ENCODE measurements at places on chromosomes 13 and 19.
A peak's percentile ranks its signal among the peaks of the same experiment; 100 is the strongest.

GRCh38 chr19:54282686-54283470 is 2.0 kb upstream of the LILRB2 start:
- DNase-seq = no peak

GRCh38 chr13:95382916-95383315 is 81.7 kb upstream of the ABCC4 start:
- DNase-seq = no peak

DNA sequence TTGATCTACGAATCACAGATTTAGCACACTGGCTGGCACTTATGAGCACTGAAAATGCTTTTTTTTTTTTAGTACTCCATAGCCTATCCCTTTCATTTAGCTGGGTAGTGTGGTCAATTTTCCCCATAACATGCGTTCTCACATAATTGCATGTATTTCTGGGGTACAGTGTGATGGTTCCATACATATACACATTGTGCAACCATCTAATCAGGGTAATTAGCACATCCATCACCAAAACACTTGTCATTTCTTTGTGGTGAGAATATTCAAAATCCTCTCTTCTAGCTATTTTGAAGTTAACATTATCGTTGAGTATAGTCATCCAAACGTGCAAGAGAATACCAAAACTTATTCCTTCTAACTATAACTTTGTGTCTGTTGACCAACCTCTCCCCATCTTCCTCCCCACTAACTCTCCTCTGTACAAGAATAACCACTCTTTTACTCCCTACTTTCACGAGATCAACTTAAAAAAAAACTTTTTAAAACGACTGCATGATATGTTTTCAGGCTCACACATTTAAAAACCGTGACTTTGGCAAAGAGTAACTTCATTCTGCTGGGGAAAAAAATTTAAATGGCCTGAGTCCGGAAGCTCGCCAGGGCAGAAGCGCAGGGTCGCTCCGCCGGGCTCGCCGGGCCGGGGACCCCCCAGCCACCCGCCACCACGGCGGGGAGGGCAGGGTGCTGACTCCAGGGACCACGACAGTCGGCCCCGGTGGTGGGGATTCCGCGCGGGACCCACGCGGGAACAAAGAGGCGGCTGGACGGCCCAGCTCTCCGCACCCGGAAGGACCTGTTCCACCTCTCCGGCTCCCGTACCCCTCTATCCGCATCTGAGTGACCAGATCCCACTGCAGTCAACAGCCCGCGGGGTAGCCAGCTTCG is 868 bp upstream of the UBAC2 start:
- no peak for DNase-seq

GRCh38 chr19:49560358-49560900 is 19.9 kb downstream of the NOSIP start:
- peak; percentile 52 for DNase-seq

- DNase-seq = no peak
Observed at GRCh38 chr13:43274881-43275280, 251.5 kb downstream of the DNAJC15 start.

GRCh38 chr19:29851769-29852521 is 40.2 kb downstream of the CCNE1 start:
- no peak for DNase-seq

DNA sequence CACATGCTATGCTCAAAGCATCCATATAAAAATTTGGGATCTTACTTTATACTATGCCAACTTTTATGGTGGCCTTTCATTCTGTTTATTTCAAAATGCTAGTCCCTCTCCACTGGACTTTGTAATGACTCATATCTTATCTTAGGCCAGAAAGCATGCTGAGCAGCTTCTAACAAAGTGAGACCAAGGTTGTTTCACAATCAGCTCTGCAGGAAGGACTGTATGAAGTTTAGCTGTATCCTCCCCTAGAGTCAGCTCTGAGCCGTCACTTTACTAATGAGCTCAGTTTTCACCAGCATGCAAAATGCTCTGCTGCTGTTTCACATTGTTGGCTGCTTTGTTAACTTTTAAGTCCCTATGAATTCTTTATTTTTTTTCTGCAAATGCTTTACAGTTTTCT is 1608.8 kb downstream of the OLFM4 start:
- no peak for DNase-seq

GRCh38 chr13:98370806-98371515 is 193.9 kb upstream of the RNF113B start:
- no peak for DNase-seq

- DNase-seq = no peak
Observed at GRCh38 chr13:43145534-43146196, 122.3 kb downstream of the DNAJC15 start.

DNA sequence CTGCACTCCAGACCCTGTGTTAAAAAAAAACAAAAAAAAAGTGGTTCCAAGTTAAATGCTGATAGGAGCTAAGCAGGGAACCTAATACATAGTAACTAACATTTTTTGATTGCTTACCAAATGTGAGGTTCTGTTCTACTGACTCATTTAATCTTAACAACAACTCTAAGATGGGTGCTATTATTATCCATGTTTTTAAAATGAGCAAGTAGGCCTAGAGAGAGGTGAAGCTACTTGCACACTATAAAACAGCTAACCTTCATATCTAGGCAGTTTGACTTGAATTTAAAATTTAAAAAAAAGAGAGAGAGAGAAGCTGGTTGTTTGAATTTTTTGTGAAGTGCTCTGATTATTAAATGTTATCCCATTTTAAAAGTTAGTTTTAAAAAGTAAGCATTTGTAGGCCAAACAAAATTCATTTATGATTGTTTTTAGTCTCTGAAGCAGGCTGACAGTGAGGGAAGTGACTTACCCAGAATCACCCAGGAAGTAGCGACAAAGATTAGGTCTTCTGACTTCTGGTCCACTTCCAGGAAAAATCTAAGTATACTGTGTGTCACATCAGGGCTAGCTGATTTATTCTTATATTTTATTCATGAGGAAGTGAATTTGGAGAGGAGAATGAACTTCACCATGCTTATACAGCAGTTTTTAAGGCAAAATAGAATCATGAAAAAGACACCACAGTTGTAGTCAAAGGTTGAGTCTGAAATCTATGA is 2.4 kb downstream of the SIGLECL1 start:
- no peak for DNase-seq

DNA sequence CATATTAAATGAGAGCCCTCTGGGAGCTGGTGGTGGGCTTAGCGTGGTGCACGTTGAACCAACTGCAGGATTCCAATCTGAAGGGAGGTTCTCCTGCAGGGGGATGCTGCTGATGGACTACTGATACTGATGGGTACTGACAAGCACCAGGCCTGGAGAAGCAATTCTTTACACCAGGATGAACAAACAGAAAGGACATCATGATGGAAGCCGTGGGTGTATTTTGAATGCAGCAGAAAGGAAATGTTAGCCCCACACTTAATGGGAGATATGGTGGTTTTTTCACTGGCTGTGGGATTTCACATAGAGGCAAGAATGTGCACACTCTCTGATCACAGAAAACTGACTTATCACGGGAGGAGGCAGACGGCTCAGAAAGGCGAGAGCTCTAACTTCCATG is 299.7 kb downstream of the TEX29 start:
- no peak for DNase-seq

- no peak for DNase-seq
Observed at GRCh38 chr13:47049276-47049989, 152.6 kb upstream of the HTR2A start.

- DNase-seq = no peak
Observed at GRCh38 chr13:110706570-110707372, 855 bp upstream of the CARS2 start.

DNA sequence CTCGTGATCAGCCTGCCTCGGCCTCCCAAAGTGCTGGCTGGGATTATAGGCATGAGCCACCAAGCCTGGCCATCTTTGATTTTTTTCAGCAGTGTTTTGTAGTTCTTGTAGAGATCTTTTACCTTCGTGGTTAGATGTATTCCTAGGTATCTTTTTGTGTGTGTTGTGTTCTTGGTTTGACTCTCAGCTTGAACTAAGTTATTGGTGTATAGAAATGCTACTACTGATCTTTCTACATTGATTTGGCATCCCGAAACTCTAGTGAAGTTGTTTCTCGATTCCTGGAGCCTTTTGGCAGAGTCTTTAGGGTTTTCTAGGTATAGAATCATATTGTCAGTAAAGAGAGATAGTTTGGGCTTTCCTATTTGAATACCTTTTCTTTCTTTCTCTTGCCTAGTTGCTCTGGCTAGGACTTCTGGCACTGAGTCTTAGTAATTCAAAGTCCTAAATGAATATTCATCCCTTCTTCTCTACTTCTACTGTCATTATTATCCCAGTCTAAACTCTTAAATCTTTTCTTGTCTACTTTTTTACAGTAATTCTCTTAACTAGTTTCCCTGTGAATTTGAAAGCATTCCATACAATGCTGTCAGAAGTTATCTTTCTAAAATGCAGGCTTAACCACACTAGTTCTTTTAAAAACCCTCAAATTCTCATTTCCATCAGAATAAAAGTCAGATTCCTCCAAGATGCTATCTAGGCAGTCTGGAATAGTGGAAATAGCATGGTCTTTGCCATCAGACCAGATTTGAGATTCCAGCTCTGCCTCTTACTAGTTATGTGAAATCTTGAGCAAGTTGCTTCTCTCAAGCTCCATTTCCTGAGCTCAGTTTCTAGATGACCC is 7.0 kb downstream of the GPR18 start:
- no peak for DNase-seq

- no peak for DNase-seq
Observed at GRCh38 chr13:101139081-101139480, 277.2 kb downstream of the NALCN start.

DNA sequence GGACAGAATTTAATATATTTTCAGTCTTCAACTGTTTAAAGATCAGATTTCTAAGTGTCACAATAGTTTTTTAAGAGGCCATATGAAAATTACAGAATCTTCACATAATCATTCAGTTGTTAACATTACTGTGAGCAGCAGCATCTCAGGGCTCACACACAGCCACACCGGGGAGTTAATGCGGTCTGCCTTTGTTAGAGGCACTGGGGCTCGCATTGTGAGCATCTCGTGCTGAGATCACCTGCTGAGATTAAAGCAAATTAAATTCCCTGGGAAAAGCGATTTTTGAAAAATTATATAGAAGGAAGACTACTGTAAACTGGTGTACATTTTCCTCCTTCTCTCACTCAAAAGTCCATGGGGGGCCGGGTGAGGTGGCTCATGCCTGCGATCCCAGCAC is 16.6 kb downstream of the GPR12 start:
- no peak for DNase-seq

DNA sequence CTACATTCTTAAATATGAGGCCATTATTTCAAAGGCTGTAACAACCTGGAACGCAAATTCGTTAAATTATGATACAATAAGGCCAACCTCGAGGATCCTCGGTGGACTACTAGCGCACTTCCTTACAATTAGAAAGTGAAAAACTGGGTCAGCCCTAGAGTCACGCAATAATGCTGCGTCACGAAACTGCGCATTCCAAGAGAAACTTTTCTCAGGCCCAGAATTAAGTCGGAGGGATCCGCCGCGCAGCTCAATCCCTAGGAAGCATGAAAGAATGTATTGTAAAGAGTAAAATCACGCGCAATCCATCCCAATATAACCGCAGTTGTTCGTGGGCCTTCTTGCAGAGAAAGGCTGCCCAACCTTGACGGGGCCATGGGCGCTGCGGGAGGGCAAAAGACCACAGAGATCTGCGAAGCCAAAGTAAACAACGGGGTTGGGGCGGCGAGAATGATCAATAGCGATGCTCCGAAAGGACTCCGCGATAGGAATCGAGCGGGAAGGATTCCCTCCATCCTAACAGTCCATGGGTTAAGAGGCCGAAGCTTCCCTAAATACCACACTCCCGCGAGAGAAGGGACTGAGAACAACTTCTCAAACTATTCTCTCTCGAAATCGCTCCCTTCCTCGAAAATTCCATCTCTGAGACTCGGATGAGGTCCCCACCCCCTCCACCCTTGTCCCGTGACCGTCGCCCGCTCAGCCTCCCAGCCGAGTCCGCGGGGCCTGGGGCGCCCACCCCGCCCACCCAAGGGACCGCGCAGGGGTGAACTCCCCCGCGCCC is 564 bp downstream of the SPART start:
- peak; percentile 49 for DNase-seq

DNA sequence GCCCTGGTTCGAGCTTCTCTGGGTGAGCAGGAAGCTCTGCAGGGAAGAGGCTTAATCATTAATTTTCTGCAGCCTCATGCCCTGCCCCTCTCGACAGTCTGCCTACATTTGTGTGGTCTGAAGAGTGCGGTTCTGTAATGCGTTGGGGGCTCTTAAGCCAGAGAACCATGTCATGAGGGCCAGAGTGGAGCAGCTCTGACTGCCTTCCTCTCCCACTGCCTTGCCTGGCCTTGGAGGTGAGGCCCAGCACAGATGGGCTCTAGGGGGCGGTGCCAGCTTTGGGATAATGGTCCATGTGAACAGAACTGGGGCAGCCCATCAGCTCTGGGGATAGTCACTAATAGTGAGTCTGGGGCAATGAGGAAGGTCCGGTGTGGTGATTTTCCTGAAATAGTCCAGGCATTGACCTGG is 5.7 kb downstream of the FGF9 start:
- DNase-seq = peak; percentile 24

DNA sequence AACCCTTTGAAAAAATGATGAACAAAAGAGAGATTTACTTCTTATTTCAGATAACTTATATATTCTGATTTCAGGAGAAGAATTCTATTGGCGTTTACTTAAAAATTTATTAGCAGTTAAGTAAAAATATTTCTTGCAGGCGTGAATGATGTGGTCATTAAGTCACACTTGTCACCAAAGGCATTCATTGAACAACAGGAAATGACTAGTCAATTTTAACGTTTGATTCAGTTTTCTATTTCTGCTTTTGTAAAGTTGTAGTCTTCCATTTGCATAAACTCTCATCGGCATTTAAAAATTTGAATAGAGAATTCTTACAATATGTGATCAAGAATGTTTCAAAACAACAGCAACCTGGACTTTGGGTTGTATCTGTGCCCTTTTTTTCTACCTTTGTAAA is 83.4 kb downstream of the GPR12 start:
- no peak for DNase-seq

GRCh38 chr13:72754111-72754510 is 26.4 kb downstream of the BORA start:
- no peak for DNase-seq

- DNase-seq = no peak
Observed at GRCh38 chr19:39963898-39964297, 7.1 kb upstream of the PSMC4 start.

DNA sequence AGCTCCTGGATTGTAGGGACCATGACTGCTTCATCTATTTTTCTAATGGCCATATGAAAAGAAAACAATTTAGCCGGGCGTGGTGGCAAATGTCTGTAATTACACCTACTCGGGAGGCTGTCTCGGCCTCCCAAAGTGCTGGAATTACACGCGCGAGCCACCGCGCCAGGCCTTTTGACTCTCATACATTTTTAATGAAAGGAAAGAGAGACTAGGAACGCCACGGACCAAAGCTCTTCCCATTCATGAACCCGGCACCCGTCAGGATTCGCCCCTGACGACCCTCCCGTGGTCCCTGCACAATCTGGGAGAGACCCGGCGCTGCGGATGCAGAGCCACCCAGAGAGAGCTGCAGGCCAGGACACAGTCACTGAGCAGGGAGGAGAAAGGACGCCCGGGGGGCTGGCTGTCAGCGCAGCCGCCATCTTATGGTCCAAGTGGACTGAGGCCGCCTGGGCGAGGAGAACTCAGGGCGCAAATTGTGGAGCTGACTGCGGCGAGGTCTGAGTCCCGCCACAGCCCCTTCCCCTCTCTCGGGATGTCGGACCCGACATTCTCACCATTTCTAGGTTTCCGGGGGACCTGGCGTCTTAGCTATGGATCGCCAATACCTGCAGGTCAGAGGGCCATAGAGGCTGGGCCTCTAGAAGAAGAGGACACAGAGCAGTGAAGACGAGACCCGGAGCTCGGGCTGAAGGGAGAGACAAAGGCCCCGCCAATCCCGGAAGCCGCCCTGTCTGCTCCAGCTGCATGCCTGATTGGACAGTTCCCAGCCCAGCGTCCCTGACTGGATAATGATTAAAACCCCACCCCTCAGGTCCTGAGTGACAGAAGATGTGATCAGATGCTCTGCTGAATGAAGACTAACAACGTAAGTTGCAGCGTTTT is at the start of gene ZNF681:
TSS of gene ZNF681 (minus strand) at position 705 of the 888 bp plus-strand sequence. CDS start at position 563, 142 bp downstream.
- DNase-seq = peak; percentile 80
